ENCODE measurements at places on chromosomes 3 and 15. TPM values are rescaled to one million over a fixed set of nuclear protein-coding genes. Genes with fewer than 3 reads are reported as not detected.

The RPP14 gene
- total RNA-seq = 11.6 TPM

The IGSF10 gene
- 0.34 TPM for total RNA-seq

The MBNL1 gene
- 56.7 TPM for total RNA-seq

The ABHD5 gene
- total RNA-seq = 19.8 TPM

The DNASE1L3 gene
- total RNA-seq = not detected

The P2RY1 gene
- total RNA-seq = 0.54 TPM

The TRPM1 gene
- not detected for total RNA-seq

The PCSK6 gene
- total RNA-seq = 13.9 TPM

The CTXN2 gene
- total RNA-seq = 0.02 TPM

The SEMA3B gene
- 7.7 TPM for total RNA-seq

The FAM81A gene
- total RNA-seq = 13.1 TPM

The ARL6IP5 gene
- 98.6 TPM for total RNA-seq

The FBXO40 gene
- total RNA-seq = not detected

The NR2E3 gene
- 0.09 TPM for total RNA-seq

The CCR4 gene
- 0.05 TPM for total RNA-seq

The SLC6A20 gene
- 0.04 TPM for total RNA-seq

The GOLGA6A gene
- total RNA-seq = 0.32 TPM

The OXTR gene
- total RNA-seq = 8.9 TPM

The PROK2 gene
- total RNA-seq = not detected

The SCAANT1 gene
- not detected for total RNA-seq

The ATP13A4 gene
- total RNA-seq = not detected

The EOGT gene
- total RNA-seq = 9.7 TPM

The ACTL6A gene
- total RNA-seq = 57.0 TPM

The TRIM71 gene
- not detected for total RNA-seq

The CHRNA3 gene
- total RNA-seq = 0.45 TPM

The PPP2R3A gene
- total RNA-seq = 1.7 TPM

The GOLGA8S gene
- total RNA-seq = 0.18 TPM

The CAPN3 gene
- 0.27 TPM for total RNA-seq

The FSIP1 gene
- 0.95 TPM for total RNA-seq

The CELF6 gene
- total RNA-seq = not detected

The MRPL47 gene
- 46.4 TPM for total RNA-seq

The DNAH12 gene
- total RNA-seq = 0.18 TPM

The PTH1R gene
- 1.4 TPM for total RNA-seq

The SLC9C1 gene
- not detected for total RNA-seq

The IGDCC3 gene
- 0.19 TPM for total RNA-seq

The GRAMD1C gene
- total RNA-seq = 0.52 TPM

The GOLGA8K gene
- total RNA-seq = 0.56 TPM

The RTP3 gene
- total RNA-seq = not detected

The SNTN gene
- total RNA-seq = not detected

The EPHA3 gene
- not detected for total RNA-seq

The LRRC31 gene
- not detected for total RNA-seq

The OIP5 gene
- total RNA-seq = 11.8 TPM

The TYRO3 gene
- 20.6 TPM for total RNA-seq

The GOLGA8H gene
- total RNA-seq = 2.9 TPM

The SLC12A1 gene
- total RNA-seq = not detected

The ALCAM gene
- 120 TPM for total RNA-seq

The SIDT1 gene
- total RNA-seq = 0.52 TPM

The FBXO45 gene
- total RNA-seq = 8.8 TPM

The THSD4 gene
- total RNA-seq = 30.6 TPM

The RPL39L gene
- total RNA-seq = 49.2 TPM
